Activated CD4-positive, alpha-beta T cell treated with anti-CD3 and anti-CD28 coated beads, Interleukin-2, amount 50 U/mL, for 16 hours (primary cell): ENCODE measurements at places on chromosomes 4 and X.
A peak's percentile ranks its signal among the peaks of the same experiment; 100 is the strongest.

GRCh38 chr4:126731062-126731461 lies 901.7 kb upstream of the INTU start:
- no peak for DNase-seq

GRCh38 chr4:139245590-139245989 lies 34.4 kb downstream of the MGARP start:
- DNase-seq = no peak

DNA sequence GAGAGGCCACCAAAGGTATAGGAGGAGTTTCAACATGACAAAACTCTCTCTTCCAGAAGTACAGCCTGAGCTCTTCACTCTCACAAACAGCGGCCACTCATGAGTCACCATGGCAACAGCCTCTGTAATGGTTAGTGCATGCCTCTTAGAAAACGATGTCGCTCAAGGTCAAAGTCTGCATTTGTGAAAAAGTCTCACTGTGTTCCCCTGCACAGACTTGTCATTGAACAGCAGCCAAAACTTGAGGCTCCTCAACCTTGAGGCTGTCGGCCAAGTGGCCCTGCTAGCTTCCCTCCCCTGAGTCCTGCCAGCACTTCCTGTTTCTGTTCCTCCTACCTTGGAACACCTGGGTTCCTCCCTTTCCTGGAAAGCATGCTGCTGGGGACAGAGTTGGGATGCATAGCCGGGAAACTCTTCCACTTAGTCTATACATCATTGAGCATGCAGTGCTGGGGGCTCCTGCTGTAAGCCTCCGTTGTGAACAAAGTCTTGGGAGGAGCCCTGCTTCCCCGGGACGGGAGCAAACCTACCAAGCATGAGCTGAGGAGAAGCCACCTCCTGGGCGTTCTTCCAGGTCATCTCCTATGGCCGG lies 66.6 kb downstream of the ING2 start:
- no peak for DNase-seq

GRCh38 chr4:9825049-9825448 lies 43.6 kb downstream of the DRD5 start:
- DNase-seq = peak; percentile 75

DNA sequence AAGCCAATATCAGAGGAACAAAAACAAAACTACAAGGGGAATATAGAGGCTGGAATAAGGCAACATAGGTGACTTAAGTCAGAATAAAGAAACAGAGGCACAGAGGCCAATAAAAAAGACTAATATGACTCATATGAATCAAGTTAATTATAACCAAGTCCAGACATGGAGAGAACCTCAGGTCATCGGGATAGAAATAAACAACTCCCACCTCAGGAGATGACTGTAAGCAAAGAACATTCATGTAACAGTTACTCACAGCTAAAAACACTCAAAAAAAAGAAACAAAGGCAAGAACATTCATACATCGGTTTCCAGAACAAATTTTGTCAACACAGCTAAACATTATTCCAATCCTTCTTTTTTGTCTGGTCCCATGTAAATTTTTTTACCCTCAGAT lies 60.3 kb upstream of the RXFP1 start:
- no peak for DNase-seq

DNA sequence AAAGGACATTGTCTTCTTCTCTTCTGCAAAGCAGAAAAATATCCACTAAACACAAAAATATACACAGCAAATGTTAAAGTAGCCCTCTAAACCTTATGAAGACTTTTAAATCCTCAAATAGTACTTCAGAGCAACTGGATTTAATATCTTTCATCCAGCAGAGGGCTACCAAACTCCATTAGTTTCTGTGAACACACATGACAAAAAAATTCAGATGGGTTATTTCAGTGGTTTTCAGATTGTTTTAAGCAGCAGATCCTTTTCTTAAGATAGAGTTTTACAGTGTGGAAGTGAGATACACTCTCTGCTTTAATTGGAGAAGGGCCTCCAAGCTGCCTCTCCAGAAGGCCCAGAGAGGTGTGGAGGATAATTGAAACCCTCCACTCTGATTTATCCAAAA lies 56.7 kb downstream of the ANK2 start:
- DNase-seq = no peak

DNA sequence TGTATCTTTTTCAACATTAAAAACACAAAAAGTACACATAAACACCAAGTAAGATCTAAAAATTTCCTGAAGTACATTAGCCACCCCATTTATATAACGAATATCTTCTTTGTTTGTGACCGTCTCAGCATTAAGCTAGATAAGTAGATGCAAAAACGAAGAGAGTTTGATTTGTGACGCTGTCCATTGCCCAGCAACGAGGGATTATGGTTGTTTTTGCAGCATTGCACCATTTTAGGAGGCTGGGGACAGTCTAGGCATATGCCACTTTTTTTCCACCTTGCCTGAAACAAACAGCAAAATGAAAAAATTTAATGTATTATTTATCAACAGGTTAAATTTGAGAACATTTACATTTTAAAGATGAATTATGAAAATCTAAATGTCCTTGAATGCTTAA lies 12.0 kb upstream of the IGSF1 start:
- no peak for DNase-seq

DNA sequence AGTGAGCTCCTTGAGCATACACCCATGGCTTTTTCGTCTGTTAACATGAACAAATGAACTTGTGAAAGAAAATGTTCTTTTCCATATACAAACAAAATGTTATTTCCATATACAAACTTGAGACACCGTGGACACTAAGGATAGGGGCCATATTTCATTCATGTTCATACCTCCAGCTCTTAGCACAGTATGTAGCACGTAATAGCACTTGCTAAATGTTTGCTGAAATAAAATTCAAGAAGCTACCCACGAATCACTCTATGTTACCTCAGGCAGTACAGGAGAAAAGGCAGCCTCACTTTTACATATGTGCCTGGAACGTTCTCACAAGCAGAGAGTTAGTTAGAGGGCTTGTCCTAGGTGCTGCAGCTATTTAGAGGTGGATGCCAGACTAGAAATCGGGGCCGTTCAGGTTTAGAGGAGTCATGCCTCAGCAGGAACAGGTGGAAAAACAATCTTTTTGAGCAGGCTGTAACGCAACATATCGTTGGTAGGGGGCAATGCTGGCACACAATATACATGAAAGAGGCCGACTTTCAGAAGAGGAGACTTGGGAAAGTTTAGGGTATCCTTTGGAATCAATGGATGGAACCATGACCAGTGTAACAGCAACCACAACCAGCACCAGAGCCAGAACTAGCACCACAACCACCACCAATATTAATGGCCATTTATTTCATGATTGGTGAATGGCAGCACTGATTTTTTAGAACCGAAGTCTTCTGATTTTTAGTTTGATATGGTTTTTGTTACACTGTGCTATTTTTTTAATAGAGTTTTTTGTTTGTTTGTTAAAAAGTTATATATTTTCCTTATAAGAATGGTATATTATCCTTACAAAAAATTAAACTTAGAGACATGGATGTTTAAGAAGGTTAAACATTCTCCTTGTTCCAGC lies 14.8 kb upstream of the PAQR3 start:
- DNase-seq = no peak

DNA sequence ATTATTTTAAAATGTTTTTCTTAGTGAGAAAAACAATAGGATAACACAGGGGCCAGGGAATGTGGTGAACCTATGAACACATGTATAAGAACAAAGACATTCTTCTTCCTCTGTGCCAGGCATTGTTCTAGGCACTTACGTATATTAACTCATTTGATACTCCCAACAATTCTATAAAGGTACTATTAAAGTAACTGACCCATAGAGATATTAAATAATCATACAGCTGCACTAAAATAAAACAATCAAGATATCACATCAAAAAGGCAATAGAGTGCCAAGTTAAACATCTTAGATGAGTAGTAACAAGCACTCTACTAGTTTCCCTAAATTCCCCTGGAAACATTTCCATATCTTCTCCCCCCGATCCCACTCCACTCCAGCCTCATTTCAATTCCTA lies 33.4 kb downstream of the SLC39A8 start:
- DNase-seq = no peak

- DNase-seq = no peak
These were observed 242.2 kb downstream of the FMR1NB start for GRCh38 chrX:148223361-148223760.

DNA sequence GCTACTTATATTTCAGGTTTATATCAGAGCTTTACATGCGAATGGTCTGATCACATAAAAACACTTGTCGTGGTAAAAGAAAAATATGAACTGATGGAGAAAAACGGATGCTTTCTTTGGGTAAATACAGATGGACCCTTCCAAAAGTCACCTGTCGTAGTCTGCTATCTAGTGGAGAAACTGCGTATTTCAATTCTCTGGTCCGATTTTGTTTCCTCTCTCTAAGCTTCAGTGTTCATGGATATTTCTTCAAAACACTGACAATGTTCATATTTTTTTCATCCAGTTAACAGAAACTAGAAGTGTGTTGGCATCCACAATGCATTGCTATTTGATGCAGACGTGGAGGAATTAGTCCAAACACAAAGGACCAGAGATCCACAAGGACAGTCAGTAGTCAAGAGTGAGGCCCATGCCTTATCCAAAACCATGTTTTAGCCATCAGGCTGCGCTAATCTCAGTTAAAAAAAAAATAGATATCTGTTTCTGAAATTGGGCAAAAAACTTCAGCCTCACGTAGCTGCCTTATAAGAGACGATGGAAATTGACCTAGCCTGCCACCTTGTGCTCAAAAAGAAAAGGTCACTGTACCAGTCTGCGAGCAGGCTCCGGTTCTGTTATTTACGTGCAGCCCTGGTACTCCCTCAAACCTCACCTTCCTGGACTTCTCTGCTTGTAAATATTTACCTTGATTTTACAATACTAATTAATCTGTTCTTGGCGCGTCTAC lies 16.0 kb downstream of the MEPE start:
- DNase-seq = peak; percentile 51

DNA sequence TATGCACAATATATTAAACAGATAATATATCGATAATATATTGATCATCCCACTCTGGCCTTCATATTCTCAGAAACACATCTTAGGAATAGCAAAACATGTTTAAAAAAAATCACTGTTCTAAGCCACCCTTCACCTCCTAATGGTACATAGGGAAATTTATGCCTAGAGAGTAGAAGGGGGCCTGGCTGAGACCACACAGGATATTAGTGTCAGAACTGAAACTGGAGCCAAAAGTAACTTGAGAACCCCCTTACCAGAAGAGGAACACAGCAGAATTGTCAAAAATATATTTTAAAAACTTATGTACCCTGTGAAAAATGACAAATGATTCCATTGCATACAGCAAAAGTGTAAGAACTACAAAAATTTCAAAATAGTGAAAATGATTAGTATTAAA lies 173.1 kb downstream of the VSIG4 start:
- no peak for DNase-seq

- no peak for DNase-seq
These were observed 468.7 kb upstream of the FAM241A start for GRCh38 chr4:111676533-111676932.

DNA sequence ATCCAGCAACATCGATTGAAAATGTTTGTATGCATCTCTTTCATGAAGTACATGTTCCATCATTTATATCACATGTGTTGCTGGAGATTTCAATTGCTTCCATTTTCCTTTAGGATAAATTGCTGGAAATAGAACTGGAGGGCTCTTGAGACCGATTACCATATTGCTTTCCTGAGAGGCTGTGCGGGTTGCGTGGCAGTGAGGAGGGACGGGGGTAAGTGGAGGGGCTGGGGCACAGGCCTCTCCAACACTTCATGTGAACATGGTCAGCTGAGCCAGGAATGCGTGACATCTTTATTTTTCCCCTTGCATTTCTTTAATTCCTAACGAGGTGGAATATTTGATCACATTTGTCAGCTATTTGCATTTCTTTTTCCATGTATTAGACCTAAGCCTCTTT lies 144.6 kb downstream of the TBL1X start:
- DNase-seq = no peak

- DNase-seq = no peak
These were observed 29.0 kb downstream of the FAM53A start for GRCh38 chr4:1655081-1655480.

- DNase-seq = no peak
These were observed 5.9 kb downstream of the ANXA10 start for GRCh38 chr4:168098248-168098717.

- peak; percentile 2 for DNase-seq
These were observed 1169.5 kb upstream of the PABPC4L start for GRCh38 chr4:135371137-135371536.

- no peak for DNase-seq
These were observed 479.2 kb downstream of the GBA3 start for GRCh38 chr4:23171976-23172375.

DNA sequence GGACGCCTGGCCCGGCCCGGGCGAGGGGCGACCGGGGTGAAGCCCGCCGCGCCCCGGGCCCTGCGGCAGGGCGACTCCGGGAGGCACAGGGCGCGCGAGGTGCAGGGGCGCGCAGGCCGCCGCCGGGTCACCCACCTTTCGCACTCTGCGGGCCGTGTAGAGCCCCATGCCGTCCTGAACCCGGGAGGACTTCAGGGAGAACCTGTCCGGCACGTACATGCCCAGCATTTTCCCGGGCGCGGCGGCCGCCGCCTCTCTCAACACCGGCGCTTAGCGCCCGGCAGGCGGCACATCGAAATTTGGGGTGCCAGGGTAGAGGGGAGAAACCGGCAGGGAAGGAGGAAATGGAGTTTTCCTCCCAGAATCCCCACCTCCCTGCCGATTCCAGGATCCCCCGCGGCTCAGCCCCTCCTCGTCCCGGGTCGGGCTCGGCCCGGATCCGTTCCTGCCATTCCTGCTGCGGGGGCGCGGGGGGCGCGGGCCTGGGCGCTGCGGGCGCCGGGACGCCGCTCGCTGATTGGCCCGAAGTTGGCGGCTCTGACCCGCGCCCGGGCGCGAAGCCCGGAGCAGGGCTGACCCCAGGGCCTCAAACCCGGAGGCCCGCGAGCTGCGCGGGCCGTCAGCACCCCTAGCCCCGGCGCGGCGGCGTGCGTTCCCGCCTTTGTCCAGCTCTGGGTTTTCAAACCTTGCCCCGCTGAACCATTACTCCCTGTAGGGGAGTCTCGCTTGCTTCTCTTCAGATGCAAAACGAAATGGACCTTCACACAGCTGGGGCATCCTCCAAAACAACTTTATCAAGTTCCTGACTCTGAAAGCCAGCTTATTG lies at the start of gene PRDM5:
Gene PRDM5, minus strand, starts transcription at position 346 of the 826 bp plus-strand sequence. Its CDS starts 118 bp downstream, at position 228.
- peak; percentile 11 for DNase-seq

DNA sequence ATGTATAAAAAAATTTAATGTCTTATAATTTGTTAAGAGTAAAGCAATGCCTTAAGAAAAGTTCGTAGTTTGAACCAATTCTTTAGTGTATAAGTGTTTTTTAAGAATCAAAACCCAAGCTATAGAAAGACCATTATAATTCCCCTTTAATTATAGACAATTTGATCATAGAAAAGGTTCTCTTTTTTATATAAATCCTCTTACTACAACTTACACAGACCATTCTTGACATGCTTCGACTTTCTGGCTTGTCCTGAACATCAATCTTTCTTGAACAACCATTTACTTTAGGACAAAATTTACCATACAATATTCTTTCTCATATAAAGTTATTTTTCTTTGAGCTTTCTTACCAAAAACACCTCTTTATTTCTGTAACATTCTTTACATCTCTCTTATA lies 330.5 kb upstream of the SPANXN1 start:
- DNase-seq = no peak
